ENCODE measurements at places on chromosomes 13 and 19. TPM values are rescaled to one million over a fixed set of nuclear protein-coding genes. Genes with fewer than 3 reads are reported as not detected.

ADAMTS10 gene
- 7.7 TPM for total RNA-seq

AMER2 gene
- 0.10 TPM for total RNA-seq

ARL11 gene
- 0.20 TPM for total RNA-seq

POU2F2 gene
- total RNA-seq, result 0.26 TPM

SELENOV gene
- total RNA-seq, result not detected
